ENCODE measurements at places on chromosomes 3 and 15.

DNA sequence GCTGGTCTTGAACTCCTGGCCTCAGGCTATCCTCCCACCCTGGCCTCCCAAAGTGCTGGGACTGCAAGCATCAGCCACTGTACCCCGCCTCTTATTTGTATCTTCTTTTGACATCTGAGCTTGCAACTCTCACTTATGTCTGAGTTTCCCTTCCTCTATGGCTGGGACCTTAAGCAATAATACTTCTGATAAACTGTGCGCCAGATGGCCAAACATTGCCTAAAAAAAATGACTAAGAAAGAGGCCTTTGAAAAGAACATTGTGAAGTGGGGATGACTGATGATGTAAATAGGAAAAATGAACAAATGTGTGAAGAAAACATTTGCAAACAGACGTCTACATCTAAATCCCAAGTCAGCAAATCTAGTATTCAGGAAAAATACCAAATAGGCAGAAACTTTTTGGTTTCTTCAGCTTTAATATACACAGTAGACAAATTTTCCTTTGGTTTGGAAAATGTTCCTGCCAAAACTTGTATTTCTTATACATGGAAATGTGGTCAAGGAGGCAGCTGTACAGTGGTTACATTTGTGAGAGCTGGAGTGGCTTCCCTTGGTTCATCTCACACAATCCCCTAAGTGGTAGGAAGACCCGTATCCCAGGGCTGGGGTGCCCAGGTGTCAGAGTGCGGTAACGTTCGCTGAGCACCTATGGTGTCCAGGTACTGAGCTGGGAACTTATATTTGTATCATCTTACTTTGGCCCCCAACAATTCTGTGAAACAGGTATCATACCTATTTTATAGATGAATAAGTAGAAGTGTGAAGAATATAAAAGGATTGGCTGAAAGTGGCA lies 11.6 kb upstream of the TFRC start:
- DNase-seq: peak; percentile 95

DNA sequence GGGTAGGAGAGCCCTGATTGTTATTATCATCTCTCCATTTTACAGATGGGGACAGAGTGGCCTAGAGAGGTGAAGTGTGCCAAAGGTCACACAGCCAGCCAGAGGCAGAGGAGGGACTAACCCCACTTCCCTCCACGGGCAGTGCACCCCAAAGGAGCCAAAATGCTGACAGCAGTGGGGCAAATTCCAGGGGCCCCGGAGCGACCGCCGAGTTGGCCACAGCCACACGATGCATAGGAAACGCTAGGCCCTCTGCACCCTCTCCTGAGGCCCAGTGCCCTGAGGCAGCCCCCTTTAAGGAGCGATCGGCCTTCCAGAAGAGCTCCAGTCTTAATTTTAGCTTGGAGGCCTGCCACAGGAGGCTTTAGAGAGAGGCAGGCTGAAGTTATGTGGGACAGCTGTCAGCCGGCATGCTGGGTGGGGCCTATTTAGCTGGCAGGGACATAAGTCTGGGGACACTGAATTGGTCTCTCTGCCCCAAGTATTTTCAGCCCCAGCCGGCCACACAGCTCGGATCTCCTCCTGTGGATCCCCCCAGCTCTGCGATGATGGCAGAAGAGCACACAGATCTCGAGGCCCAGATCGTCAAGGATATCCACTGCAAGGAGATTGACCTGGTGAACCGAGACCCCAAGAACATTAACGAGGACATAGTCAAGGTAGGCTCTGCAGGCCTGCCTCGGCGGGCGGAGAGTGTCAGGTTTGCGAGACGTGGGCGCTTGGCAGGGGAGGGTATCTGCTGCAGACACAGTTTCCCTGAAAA lies at the start of gene CAV3:
Gene CAV3, plus strand, starts transcription at position 471 of the 763 bp plus-strand sequence. Its CDS starts 75 bp downstream, at position 546.
- no peak for DNase-seq

DNA sequence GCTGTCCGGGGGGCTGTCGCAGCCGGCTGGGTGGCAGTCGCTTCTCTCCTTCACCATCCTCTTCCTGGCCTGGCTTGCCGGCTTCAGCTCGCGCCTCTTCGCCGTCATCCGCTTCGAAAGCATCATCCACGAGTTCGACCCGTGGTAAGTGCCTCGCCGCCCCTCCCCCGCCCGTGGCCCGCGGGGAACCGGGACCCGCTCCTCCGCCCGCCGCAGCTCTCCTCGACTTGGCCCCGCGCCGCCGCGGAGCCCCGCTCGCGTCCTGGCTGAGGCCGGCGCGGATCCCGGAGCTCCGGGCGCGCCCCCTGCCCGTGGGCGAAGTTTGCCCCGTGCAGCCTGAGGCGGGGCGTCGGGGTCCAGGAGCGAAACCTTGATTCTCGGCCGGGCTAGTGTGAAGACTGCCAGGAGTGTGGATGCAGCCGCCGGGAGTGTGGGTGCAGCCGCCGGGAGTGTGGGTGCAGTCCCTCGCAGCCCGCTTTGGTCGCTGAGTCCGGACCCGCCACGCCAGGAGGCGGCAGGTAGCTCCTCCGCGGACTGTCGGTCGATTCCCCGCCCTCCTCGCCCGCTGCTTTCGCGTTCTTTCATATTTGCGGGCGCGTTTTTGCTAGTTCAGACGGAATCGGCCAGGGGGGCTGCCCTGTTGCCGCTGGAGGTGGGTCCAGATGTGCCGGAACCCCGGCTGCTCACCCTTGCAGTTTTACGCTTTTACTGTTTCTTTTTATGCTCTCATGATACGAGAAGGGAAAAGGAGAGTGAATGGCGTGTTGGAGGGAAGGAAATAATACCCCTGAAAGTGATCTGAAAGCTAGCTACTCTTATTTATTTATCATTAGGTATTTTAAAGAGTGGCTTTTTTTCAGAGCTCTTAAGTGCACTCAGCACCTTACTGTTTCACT lies 692 bp downstream of the STT3B start:
- DNase-seq: peak; percentile 44

DNA sequence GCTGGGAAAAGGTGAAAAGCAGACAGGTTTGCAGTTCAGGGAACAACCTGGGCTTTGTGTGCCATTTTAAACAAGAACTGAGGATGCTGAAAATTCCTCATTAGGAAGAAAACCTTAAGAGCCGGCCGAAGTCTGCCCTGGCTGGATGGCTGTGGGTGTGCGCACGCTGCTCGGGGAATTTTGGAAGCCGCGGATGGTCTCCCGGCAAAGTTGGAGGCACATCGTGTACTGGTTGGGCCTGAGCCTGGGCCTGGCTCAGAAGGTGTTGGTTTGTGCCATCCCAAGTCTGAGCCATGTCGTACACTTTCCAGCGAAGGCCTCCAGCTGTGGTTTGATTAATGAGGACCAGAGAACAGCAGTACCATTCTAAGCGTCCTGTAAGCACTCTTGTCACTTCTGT lies 188.2 kb downstream of the ATP10A start:
- DNase-seq: no peak

DNA sequence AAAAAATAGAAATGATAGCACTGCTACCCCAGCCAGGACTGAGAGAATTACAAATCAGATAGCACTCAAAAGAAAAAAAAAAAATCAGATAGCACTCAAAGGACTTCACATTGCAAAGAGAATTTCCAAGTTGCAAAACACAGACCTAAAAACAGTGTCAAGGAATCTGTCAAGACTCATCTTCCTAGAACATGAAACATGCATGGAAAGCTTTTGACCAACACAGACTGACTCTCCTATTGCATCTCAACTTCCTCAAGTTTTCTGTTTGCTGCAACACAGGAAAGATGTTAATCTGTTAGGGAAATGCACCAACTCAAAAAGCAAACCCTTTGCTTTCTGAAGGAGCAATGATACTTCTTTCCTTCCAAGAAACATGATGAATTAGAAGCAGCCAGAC lies 42.3 kb downstream of the RAB27A start:
- DNase-seq: peak; percentile 63

DNA sequence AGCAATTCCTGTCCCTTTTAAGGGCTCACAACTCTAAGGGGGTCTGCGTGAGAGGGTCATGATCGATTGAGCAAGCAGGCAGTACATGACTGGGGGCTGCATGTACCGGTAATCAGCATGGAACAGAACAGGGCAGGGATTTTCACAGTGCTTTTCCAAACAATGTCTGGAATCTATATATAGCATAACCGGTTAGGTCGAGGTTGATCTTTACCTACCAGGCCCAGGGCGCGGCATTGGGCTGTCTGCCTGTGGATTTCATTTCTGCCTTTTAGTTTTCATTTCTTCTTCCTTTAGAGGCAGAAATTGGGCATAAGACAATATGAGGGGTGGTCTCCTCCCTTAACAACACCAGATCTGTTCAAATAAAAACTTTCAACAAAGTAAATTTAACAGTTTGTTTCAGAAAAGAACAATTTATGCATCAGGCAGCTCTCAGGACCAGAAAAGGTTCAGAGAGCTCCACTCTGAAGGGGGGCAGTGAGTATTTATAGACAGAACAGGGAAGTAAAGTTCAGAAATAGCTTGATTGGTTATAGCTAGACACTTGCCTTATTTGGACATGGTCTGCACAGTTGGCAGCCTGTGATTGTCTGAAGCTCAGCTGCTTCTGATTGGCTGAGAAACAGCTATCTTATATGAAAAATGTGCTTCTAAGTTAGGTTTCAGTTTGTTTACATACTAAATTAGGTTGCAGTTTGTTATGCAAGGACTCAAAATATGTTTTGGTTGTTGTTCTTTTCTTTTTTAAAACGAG lies 17.2 kb upstream of the B4GALT4 start:
- peak; percentile 23 for DNase-seq

All from suppressor macrophage treated with lipopolysaccharide for 1 hour (primary cell).